CD4-positive, alpha-beta T cell treated with Interleukin-6 at 100 ng/mL for 8 hours (primary cell): ENCODE measurements at places on chromosomes 1 and 21.

GRCh38 chr1:169049258-169049938 lies 57.1 kb upstream of the ATP1B1 start:
- no peak for DNase-seq

GRCh38 chr1:101706366-101706765 lies 290.4 kb downstream of the OLFM3 start:
- no peak for DNase-seq

DNA sequence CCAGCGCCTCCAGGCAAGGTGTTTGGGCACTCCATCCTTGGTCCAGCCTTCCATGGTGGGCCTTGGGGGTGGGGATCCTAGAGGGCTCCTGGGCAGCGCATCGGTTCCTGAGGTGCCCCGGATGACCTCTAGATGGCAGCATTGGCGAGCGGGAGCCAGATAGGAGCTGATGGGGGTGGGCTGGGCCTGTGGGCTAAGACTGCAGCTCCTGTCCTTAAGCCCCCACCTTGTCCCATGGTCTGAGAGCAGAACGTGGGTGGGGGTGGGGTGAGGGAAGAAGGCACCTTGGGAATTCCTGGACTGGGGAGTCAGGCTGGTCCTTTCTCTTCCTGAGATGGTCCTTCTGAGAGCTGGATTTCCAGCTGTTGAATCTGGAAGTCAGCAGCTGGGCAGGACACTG lies 93.4 kb upstream of the CSF3R start:
- DNase-seq = peak; percentile 30

DNA sequence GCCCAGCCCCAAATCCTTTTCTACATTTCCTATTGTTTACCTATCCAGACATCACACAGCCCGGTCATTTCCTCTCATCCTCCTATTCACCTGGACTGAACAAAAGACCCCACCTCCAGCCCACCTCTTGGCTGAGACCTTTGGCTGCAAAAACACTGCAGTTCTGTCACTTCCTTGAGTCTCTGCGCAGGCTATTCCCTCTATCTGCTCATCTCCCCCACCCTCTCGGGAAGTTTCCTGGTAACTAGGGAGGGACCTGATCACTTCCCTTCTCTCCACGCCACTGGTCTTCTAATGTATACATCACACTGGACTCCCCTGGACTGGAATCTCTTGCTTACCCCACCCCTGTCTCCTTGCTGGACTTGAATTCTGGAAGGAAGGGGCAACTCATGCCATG lies 5.3 kb downstream of the HTR1D start:
- DNase-seq = no peak

- DNase-seq = peak; percentile 75
Measured at GRCh38 chr1:226653311-226653921, 85.7 kb downstream of the ITPKB start.

DNA sequence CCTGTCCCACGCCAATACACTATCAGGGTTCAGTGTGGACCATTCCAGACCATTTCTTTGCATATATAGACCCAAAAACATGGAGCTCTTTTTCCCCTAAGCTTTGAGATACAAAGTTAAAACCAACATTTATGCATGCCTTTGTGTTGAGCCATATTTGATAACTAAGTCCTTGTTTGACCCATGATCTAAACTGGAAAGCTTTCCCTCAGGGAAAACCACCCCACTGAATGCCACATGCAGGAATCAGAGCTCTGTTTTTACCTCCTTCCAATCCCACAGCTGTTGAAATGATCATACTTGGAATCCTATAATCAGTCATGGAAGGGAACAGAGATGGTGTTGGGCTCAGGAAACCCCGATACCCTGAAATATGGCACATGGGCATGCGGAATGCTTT lies 14.8 kb upstream of the SLC45A1 start:
- DNase-seq = no peak

GRCh38 chr21:37463083-37463801 lies 96.7 kb downstream of the DYRK1A start:
- DNase-seq = peak; percentile 16

- DNase-seq = no peak
Measured at GRCh38 chr1:40479156-40479555, 2.1 kb downstream of the ZFP69 start.

GRCh38 chr1:117499071-117499470 lies 106.8 kb upstream of the TENT5C start:
- no peak for DNase-seq

DNA sequence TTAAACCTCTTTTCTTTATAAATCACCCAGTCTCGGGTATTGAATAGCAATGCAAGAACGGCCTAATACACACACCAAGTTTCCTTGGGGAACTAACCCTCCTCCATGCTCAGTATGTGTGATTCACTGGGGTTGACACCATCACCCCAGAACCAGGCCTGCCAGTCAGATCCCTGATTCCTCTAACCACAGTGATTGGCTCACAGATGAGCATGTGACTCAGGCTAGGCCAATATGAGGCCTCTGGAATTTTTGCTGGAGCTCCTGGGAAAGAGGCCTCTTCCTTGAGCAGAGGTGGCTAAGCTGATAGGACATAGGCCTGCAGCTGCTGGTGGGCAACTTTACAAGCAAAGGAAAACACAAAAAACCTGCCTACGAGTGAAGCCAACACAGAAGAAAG lies 74.7 kb upstream of the ZBTB40 start:
- DNase-seq = no peak

DNA sequence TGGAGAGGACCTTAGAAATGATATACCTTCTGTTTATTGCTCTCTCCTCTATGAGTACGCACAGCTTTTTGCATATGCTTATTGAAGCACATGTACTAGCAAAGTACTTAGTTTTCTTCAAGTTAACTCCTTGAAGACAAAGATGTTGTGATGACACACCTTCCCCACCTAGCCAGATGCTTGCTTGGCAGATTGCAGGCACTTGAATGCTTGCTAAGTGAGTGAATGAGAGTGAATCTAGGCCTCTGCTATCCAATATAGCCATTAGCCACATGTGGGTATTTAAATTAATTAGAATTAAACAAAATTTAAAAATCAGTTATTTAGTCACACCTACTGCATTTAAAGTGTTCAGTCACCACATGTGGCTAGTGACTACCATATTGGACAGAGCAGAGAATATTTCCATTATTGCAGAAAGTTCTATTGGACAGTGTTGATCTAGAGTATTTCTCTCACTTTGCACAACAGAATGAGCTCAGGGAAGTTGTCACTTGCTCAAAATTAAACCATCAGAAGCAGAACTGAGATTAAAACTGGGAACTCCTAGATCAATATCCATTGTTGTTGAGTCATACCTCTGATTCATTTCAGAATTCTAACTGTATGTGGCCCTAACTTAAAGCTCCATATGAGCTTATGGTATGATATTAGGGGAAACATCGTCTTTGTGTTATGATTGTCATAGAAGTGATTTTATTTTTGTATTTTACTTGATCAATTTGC lies 8.6 kb upstream of the EEIG2 start:
- DNase-seq = no peak

- DNase-seq = peak; percentile 15
Measured at GRCh38 chr1:157139052-157139715, 989 bp upstream of the ETV3 start.

GRCh38 chr1:203267912-203268311 lies 37.4 kb upstream of the BTG2 start:
- no peak for DNase-seq

- DNase-seq = no peak
Measured at GRCh38 chr1:207919523-207920170, 8.7 kb upstream of the CD34 start.

GRCh38 chr1:84969489-84970250 lies 27.2 kb downstream of the MCOLN2 start:
- no peak for DNase-seq

DNA sequence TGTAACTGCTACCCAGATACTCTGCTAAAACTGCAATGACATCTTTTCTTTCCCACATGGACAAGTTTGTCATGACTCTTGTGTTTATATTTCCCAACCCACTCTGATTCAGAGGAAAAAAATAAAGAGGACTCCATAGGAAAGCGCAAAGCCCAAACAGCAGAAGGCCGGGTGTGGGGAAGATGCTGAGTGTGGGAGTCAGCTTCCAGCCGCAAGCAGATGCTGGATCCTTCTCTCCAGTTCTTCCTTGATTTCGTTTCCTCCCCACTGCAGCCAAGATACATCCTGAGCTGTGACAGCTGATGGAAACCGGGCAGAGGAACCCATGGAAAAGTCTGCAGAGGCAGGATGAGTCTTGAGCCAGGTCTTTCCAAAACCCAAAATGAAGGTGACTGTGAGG lies 498.2 kb downstream of the PLPP3 start:
- DNase-seq = no peak

- DNase-seq = no peak
Measured at GRCh38 chr1:8540971-8541370, 223.1 kb downstream of the SLC45A1 start.

DNA sequence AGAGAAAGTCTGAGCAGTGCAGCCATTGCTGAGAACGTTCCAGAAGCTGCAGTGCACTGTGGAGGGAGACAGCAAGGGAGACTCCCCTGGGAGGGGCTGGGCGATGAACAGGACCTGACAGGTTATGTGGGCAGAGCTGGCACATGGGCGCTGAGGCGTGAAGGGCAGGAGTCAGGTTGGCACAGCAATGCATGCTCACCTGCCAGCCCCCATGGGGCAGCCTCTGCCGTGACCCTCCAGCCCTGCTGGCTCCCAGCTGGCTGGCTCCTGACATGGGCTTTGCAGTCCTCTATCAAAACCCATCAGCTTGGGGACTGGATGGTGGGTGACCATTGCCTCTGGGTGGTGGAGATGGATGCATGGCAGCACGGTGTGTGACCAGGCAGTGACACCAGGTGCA lies 300.3 kb downstream of the CAMTA1 start:
- DNase-seq = no peak

DNA sequence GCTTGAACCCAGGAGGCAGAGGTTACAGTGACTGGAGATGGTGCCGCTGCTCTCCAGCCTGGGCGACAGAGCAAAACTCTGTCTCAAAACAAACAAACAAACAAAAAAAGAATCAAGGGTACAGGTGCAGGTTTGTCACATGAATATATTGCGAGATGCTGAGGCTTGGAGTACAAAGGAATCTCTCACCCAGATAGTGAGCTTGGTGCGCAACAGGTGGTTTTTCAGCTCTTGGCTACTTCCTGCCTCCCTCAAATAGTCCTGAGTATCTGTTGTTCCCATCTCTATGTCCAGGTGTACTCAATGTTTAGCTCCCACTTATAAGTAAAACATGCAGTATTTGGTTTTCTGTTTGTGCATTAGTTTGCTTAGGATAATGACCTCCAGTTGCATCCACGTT lies 173.9 kb upstream of the CACYBP start:
- DNase-seq = no peak

GRCh38 chr1:168736520-168736919 lies 7.5 kb upstream of the DPT start:
- no peak for DNase-seq

- no peak for DNase-seq
Measured at GRCh38 chr1:34709547-34709946, 45.3 kb upstream of the GJB5 start.

DNA sequence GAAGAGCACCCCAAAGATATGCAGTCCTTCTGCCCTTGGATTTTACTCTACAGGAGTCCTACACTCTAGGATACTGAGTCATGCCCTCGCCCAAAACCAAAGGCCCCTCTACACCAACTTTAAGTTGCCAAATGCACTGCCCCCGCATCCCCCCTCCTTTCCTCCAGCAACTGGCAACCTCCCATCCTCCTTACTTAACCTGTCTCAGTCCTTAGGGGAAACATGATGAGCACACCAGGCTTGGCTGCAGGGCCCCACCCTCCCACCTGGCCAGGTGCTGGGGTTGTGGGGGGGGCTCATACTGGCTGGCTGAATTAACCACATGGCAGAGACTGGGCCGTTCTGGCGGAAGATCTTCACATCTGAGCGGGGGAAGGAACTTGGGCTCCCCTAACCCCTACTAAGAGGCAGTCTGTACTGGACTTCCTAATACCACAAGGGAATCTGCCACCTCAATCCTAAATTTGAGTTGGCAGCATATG lies 1.2 kb downstream of the HDGF start:
- no peak for DNase-seq

- DNase-seq = no peak
Measured at GRCh38 chr1:218527737-218528136, 182.6 kb downstream of the TGFB2 start.
